Stimulated activated CD8-positive, alpha-beta memory T cell treated with anti-CD3 and anti-CD28 coated beads, Interleukin-15, amount 100 ng/mL, for 48 hours (primary cell): ENCODE measurements at places on chromosomes 4 and X.
A peak's percentile ranks its signal among the peaks of the same experiment; 100 is the strongest.

GRCh38 chr4:38075370-38076152 lies 115.4 kb downstream of the PTTG2 start:
- DNase-seq, result no peak

DNA sequence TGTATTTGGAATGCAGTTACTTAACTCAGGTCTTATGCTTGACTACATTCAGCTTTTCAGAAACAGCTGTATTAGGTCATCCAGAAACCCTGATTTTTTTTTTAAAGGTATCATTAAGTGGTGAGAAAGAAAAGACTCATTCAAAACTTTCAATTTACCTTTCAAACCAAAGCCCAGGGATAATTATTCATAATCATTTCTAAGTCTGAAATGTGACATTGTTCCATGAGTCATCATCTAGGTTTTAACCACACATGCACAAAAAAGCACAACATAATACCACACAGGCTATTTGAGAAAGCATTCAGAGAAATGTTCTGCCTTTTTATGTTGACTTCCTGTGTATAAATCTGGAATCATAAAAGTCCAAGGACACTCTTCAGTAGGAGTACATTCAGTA lies 288.2 kb downstream of the IL1RAPL2 start:
- no peak for DNase-seq

- no peak for DNase-seq
Observed at GRCh38 chr4:123597586-123597985, 201.0 kb downstream of the SPRY1 start.

DNA sequence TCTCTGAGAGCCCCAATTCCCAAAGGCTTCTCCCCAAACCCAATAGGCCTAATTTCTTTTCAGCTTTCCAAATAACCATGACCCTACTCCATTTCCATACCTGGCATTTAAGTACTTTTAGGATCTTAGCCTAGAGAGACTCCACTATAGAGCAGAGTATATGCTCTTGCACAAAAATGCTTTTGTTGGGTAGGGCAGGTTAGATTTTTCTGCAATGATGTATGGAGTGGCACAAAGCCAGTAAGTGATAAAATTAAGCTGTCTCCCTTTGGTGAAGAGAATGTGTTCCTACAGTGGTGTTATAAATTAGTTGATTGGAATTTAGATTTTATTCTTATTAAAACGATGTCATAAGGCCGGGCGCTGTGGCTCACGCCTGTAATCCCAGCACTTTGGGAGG lies 124.9 kb downstream of the INPP4B start:
- no peak for DNase-seq

DNA sequence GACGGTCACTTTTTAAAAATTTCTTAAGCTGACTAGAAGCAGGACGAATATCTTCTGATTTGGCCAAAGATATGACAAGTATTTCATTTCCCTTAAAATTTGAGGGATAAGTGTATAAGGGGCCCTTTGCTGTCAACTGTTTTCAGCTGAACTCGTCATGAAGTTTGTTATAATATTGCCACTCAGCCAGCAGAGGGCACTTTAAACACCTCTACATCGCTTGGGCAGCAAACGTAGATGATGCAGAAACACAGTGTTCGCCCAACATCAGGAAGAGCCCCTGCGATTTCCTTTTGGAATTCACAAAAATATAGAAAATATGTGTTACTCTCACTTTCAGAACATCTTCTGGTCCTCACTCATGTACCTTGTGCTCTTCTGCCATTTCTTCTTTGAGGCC lies 435.7 kb upstream of the FMR1 start:
- DNase-seq, result no peak

GRCh38 chrX:79369871-79370270 lies 2.7 kb upstream of the ITM2A start:
- no peak for DNase-seq

DNA sequence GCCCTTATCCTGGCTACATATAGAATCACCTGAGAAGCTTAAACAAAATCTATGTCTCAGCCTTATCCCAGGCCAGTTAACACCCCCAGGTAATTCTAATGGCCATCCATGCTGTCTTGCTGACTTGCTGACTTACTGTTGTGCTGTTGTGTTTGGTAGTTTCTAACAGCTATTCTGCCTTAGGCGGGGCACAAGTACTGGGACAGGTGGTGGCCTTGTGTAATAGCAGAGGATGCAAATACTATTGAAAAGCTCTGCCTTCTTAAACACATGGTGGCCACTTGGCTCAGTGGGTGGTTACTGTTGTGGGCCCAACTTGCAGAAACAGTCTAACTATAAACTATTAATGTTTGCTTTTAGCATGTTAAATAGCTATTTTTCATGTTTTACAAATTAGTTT lies 56.2 kb downstream of the CDS1 start:
- DNase-seq, result no peak

DNA sequence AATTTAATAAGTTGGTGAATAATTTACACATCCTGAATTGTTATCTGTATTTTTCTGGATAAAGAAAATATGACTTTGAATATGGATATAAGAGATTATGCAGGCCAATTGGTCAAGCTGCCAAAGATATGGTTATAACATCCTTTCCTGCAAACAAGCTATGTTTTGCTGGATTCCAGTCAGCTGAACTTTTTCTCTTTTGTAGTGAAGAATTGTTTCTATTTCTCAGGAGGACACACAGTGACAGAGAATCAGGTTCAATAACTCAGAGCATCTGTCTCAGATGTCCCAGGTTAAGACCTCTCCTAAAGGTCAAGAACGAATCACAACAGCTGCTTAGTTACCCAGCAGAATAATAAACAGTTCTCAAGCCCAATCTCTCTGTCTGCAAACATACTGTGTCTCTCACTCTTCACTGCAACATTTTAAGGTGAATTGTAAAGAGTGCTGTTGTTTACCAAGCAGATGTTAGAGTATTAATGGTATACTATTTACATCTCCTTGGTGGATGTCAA lies 189.5 kb upstream of the ANKRD50 start:
- DNase-seq, result no peak

DNA sequence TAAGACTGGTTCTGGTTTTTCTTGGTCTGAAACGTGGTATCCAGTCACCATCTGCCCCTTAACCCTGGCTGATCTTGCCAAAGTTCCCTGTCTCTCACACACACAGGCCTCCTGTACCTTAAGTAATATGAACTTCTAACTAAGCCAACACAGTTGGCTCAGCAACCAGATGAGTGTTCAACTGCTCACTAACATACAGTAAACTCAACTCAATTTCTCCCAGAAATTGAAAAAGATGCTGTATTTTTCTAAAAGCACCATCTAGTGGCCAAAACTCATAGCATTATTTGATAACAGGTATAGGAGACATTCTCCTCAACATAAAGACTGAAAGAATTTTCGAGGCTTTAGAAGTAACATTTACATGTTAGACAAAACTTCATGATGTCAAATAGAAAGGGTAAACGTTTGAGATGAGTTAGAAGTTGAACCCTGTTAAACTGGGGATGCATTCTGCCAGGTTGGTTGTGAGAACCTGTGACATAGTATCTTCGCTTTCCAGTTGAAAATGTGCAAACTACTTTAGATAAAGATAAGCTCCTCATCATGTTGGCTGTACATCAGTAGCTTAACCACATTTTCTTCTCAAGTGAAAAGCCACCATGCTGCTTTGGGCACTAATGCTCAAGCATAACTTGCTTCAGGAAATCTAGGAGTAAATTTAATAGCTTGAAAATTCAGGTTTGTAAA lies 31.2 kb downstream of the CCNI start:
- DNase-seq, result no peak

- DNase-seq, result no peak
Observed at GRCh38 chr4:183478123-183478522, 26.7 kb upstream of the ING2 start.

DNA sequence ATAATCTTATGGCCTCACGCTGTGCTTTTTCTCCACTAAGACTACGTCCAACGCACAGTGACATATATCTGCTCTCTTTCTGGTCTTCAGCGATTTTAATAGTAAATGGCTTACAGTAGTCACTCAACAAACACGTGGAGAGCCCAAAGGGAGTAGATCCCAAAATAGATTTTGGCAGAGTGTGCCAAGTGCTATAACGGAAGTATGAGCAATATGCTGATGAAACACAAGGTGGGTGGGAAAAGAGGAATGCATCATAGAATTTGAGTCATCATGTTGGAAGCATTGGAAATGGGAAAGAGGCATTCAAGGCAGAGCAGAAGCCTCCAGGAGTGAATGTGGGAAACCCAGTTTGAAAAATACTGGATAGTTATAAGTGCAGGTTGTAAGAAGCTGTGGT lies 129.1 kb upstream of the LDB2 start:
- no peak for DNase-seq

DNA sequence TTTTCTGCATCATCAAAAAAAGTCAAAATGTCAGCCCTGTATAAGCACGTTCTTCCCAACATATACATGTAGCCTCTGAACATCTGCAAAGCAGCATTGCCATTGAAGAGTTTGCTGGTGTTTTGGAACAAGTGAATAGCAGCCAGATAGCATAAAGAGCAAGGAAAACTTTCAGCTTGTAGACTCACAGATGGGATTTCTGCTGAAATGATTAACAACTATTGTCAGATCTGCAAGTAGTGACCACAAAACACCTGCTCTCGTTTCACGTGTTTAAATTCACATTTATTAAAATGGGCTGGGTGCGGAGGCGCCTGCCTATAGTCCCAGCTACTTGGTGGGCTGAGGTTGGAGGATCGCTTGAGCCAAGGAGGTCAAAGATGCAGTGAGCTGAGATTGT lies 123.7 kb downstream of the SPRY1 start:
- DNase-seq, result no peak

DNA sequence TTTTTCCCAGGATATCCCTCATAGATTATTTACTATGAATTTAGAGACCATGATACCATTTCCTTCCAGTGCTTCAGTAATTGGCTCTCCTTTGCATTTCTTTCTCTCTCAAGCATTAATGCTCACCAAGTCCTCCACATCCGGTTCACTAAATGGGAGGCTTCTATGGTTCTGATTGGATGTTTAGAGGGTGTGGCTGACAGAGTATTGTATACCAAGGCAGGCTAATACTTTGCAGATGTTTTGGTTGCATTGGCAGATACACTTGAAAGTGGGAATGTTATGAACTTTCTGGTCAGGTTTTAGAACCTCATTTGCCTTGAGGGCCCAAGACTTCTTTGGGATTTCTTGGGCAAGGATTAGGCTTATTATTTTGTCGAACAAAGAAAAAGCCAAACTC lies 24.2 kb downstream of the CBLL2 start:
- DNase-seq, result no peak

DNA sequence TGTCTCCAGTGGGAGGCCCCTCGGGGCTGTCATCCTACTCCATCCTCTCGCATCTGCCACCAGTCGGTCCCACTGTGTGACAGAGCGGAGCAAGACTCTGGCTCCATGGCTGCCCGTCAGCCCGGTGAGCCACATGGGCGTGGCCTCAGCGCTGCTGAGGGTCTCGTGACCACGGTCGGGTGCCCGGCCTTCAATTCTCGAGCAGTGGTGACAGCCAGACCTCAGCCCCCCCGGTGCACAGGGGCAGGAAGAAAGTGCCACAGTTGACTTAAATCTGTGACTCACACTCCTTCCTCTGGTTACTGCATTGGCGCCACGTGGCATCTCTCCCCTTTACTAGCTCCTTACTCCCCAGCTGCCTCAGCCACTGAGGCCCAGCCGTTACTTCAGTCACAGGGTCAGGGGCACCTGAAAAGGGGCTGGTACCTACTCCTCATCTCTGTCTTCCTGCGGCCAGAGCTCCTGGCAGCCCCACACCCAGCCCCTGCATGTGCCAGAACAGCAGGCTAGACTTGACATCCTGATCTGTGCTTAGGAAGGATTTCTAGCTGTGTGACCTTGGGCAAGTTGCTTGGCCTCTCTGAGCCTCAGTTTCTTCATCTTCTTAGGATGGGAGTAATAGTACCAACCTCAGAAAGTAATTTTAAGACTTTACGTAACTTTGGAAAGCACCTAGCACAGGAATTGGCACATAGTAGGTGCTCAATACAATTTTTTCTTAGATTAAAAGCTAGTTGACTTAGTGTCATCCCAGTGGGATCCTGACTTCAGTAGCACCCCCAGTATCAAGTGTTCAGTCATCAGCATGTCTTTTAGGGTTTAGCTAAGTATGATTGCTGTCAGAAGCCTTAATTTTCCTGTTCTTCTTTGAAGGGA lies 66.1 kb downstream of the TNIP2 start:
- DNase-seq, result peak; percentile 56

DNA sequence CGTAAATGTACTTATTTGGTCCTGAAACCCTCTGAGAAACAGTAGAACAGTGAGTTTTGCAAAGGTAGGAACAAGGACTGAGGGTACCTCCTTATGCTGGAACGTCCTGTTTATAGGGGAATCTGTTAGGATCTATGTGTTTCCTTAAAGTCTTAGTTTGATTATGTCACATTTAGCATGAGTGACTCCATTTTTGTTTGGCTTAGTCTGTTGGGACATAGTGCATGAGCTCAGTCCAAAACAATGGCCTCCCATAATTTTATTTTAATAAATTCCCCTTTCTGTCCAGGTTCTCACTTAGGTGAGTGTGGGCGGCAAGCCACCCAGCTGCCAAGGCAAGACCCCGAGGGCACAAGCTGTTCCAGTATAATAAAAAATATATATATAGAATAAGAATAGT lies 27.7 kb downstream of the HTT-AS start:
- no peak for DNase-seq

GRCh38 chr4:80266253-80266901 lies at the start of gene FGF5:
TSS of gene FGF5 (plus strand) at chr4:80266664. CDS start at chr4:80266825, 161 bp downstream.
- no peak for DNase-seq

- DNase-seq, result no peak
Observed at GRCh38 chr4:183599690-183600089, 59.3 kb downstream of the RWDD4 start.

DNA sequence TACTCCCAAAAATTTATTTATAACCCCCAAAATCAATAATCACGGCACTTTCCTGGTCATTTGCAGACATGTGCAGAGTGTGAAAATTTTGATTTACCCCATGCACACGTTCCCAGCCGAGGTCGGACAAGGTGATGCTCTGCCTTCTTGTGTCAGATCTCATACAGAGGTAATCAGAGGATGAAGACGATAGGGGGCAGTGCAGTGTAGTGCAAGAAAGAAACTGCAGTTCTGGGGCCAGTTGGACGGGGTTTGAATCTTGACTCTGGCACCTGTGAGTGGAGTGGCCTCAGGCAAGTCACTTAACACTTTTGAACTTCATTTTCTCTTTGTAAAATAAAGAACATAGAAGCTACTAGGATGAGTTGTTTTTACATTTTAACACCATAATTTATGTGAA lies 88.4 kb downstream of the FRMPD3 start:
- peak; percentile 16 for DNase-seq

DNA sequence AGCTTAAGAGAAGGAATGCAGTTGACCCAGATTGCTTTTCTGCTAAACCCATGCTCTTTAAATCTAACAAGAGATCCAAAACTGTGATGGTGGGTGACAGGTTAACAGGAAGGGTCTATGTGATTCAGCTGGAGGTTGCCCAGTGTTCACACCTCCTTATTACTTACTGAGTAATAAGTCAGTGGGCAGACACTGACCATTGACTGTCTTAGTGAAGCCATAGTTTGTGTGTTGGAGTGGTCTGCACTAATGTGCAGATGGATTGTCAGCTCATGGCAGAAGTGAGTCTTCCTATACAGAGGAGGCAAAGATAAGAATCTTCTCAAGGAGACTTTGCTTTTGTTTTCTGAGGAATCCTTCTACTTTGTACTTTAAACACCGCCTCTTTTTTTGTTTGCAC lies 15.2 kb upstream of the RUFY3 start:
- DNase-seq, result no peak
